ENCODE measurements at places on chromosomes 11 and 22.

- DNase-seq, result no peak
Measured at GRCh38 chr11:748007-748359, 719 bp downstream of the TALDO1 start.

- DNase-seq, result no peak
Measured at GRCh38 chr11:68173926-68174325, 39.2 kb downstream of the KMT5B start.

DNA sequence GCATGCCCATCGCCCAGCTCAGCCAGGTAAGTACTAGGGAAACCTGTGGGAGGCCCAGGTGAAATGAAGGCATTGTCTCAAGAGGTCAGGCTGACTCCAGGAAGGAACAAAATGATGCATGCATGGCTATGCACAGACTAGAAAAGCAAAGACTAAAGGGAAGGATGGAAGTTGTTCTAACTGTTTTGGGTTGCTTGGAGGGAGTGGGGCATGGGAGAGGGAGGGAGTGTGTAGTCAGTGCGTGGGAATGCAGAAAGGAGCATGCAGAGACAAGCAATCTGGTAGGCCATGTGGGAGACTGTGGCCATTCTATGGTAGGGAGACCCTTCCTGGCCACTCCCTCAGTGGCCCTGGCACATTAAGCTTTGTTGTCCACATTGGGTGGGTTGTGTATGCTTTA is 2.9 kb downstream of the MICAL3 start:
- no peak for DNase-seq

- peak; percentile 38 for DNase-seq
Measured at GRCh38 chr11:71481101-71481960, 28.3 kb downstream of the NADSYN1 start.

DNA sequence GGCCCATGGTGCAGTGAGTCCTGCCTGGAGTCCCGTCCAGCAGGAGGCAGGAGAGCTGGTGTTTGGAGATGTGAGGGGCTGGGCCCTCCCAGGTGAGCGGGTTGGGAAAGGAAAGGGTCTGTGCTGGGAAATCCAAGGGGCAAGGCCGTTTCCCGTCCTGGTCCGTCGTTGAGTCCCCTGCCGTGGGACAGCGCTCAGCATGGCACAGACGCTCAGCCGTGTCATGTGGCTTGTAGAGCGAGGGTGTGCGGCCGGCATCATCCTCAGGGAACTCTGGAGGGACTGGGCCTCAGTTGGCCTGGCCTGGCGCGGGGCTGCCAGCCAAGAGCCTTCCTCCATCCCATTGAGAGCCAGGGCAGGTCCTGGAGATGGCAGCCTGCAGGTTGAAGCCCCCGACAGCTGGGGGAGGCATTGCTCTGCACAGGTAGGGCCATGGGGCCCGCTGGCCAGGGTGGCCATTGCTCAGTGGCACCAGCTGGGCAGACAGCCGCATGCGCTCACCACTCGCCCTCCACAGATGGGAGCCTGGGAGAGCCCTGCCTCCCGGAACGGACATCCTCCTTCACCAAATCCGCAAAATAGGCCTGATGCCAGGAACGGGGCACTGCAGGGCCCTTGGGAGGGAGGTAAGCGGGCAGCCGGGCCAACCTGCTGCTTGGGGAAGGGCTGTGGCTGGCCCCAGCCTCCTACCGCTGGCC is 28.7 kb downstream of the KCNQ1 start:
- DNase-seq, result no peak

DNA sequence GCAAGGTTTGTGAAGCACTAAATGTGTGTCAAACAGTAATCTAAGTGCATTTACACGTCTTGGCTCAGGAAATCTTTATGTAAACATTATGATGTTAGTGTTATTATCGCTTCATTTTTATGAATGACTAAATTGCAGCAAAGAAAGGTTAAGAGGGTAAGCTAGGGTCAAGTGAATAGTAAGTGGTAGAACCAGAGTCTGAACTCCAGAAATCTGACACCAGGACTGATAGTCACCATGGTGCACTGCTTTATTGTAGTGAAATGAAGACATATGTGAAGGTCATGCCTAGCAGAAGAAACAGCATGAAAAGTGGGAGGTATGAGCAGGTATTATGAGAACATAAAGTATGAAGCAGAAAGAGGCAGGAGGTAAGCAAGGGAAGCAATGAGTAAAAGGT is 368.7 kb upstream of the TENM4 start:
- DNase-seq, result no peak

DNA sequence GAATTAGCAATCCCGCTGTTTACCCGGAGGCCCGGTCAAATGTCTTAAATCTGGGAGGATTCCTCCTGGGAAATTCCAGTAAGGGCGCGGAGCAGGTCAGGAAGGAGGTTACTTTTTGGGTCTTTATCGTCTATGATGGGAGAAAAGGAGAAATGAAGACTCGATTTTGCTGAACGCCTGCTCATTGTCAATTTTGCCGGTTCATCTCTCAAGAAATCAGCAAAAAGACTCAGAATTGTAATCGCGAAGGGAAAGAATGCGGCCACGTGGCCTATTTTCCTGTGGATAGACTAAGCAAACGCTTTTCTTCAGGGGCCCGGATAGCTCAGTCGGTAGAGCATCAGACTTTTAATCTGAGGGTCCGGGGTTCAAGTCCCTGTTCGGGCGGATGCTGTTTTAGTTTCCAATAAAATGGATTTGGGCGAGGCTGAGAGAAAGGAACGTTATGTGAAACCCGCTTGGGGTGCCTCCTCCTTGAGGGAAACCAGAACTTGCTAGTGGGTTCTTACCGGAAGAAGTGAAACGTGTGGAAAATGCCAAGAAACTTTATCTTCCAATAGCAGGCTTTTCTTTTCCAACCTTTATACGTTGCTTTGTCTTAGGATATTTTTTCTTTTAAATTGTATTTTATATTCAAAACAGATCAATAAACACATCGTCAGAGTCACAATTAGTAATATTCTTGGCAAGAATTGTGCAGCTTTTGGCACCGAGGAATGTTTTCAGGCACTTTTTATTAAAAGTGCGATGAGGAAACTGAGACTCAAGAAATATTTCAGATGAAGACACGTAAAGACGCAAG is 45.0 kb downstream of the OR4D9 start:
- peak; percentile 79 for DNase-seq

DNA sequence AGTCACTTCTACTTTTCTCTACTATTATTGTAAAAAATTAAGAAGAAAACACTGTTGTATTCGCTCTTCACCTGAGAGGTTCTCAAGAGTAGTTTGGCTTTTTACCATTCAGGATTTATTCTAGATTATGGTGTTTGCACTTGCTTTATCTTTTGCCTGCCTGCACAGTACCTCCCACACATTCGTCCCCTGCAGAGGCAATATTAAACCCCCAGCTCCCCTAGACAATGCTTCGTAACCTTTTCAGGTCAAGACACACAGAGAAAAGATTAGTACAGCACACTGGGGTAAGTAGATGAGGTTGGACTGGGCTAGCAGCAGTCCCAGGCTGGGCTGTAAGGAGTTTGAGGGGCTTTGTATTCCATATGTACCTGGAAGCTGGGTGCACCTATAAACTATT is 62.4 kb downstream of the TNRC6B start:
- no peak for DNase-seq

- DNase-seq, result no peak
Measured at GRCh38 chr11:2390725-2391151, 9.8 kb upstream of the TSSC4 start.

GRCh38 chr11:36268337-36268985 is 20.8 kb downstream of the COMMD9 start:
- DNase-seq, result no peak

GRCh38 chr11:1480555-1481482 is 5.8 kb downstream of the MOB2 start:
- DNase-seq, result peak; percentile 40

DNA sequence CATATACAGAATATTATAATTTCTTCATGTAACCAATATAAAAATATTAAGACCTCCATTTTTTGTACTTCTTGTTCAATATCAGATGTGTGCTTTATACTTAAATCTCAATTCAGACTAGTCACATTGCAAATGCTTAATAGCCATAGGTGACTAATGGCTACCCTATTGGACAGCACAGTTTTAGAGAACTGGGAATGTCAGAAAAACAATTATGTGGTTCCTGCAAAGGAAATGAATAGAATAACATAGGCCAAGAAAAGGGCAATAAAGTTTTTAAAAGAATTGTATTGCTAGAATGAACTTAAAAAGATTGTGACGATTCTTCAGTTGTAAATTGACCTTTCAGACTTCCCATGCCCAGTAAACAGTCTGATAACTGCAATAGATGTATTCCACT is 843.0 kb downstream of the METTL15 start:
- no peak for DNase-seq

DNA sequence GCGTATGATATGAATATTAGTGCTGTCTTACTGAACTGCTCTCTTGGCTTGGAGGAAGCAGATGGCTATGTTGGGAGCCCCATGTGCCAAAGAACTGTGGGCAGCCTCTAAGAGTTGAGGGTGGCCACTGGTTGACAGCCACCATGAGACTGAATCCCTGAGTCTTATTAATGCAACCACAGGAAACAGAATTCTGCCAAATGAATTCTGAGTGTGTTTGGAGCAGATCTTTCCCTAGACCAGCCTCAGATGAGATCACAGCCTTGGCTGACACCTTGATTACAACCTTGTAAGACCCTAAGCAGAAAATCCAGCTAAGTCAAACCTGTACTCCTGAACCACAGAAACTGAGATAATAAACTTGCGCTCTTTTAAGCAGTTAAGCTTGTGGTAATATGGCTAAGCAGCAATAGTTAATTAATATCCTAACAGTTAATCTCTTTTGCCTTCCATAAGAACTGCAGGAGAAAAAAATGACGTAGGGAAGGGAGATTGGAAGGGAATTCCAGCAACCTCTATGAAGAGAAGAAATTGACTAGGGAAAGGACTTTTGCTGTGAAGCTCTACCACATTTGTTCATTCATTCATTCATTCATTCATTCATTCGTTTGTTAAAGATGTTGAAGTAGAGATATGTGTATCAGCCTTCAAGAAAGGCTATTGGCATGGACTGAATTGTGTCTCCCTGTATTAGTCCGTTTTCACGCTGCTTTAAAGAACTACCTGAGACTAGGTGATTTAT is 26.8 kb downstream of the ADM start:
- DNase-seq, result no peak

- DNase-seq, result no peak
Measured at GRCh38 chr11:70226183-70226582, 23.1 kb downstream of the FADD start.

DNA sequence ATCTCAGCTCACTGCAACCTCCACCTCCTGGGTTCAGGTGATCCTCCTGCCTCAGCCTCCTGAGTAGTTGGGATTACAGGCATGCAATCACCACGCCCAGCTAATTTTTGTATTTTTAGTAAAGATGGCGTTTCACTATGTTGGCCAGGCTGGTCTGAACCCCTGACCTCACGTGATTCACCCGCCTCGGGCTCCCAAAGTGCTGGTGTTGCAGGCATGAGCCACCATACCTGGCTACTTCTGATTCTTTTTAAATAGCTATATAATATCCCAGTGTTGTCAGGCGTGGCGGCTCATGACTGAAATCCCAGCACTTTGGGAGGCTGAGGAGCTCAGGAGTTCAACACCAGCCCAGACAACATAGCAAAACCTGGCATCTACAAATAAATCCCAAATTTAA is 20.7 kb downstream of the TMEM41B start:
- DNase-seq, result no peak

DNA sequence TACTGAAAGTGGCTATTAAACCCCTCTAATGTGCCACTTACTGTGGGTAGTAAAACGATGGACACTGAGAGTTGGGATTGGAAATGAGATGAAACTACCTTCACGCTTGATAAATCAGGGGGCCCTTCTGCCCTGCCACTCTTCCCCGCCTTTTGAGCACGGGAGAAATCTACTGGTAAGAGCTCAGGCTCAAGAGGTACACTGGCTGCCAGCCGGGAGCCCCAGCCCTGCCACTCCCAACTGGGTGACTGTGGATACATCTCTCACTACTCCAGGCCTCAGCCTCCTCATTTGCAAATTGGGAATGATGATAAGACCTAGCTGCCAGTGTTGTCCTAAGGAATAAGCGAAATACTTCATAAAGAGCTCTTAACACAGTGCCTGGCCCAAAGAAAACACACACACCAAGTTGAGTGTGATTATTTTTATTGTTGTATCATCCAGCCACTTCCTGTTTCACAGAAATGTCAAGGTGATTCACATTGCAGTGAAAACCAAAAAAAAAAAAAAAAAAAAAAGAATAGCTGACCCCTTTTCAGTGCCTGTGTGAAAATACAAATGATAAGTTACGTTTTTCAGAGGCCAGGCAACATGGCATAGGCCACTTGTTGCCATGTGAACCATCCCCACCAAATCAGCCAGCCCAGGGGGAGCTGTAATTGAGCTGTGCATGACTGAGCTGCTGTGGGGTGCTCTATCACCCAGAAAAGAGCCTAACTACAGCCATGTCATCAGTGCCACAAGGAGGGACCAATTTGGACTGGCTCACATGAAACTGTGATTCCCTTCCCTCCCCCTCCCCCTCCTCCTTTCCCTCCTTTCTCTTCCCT is 4.4 kb upstream of the ZNRD2 start:
- DNase-seq, result no peak
